Activated CD4-positive, alpha-beta memory T cell treated with anti-CD3 and anti-CD28 coated beads, Interleukin-2, amount 10 ng/mL, durations not matched to agents 7 days and 5 days (primary cell): ENCODE measurements at places on chromosomes 5 and 9.

- no peak for DNase-seq
These were observed 100.7 kb downstream of the GAS1 start for GRCh38 chr9:86846656-86847055.

DNA sequence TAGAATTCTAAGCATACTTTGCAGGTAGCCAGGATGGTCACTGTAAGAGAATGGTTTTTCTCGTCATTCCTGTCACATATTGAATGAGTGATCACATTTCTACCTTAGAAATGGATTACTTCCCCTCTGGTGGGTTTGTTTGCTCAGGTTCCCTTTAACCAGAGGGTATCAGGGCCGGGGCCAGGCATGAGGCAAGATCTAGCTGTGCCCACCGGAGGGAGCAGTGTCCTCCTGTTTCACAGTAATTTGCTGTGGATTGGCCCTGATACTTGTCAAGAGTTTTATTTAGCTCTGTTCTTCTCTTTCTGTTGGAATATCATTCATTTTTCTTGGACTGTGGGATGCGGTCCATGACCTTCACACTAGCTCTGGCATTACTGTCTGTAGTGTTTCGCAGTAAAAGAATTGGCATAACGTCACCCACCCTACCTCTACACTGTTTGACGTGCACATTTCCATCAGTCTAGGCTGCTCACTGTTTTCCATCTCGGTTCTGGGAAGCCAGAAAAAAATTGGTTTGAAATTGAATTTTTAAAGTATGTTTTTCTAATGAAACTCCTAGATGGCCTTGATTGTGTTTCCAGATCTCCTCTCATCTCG, 42.4 kb upstream of the ZBED3 start:
- no peak for DNase-seq

- no peak for DNase-seq
These were observed 12.1 kb downstream of the PIK3R1 start for GRCh38 chr5:68227532-68228160.

DNA sequence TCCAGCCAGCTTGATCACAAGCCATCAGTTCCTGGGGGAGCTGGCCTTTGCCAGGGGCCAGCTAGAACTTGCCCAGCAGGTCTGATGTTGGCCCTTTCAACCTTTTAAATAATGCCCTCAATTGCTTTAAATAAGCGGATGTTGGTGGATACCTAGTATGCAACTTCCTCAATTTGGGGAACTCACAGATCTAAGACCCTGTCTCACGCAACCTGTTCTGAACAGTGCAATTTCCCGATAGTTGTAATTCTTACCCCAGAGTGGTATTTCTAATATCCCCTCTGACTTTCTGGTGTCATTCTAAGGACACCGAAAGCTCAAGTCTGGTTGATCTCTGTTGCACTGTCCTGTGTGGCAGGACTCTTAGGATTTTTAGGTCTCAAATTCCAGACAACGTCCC, 23.1 kb downstream of the GALNT12 start:
- DNase-seq = no peak
